Activated CD4-positive, alpha-beta T cell treated with anti-CD3 and anti-CD28 coated beads for 24 hours (primary cell): ENCODE measurements at places on chromosomes 16 and 17.

- no peak for DNase-seq
These were observed 4.3 kb downstream of the SPATA2L start for GRCh38 chr16:89697161-89697615.

DNA sequence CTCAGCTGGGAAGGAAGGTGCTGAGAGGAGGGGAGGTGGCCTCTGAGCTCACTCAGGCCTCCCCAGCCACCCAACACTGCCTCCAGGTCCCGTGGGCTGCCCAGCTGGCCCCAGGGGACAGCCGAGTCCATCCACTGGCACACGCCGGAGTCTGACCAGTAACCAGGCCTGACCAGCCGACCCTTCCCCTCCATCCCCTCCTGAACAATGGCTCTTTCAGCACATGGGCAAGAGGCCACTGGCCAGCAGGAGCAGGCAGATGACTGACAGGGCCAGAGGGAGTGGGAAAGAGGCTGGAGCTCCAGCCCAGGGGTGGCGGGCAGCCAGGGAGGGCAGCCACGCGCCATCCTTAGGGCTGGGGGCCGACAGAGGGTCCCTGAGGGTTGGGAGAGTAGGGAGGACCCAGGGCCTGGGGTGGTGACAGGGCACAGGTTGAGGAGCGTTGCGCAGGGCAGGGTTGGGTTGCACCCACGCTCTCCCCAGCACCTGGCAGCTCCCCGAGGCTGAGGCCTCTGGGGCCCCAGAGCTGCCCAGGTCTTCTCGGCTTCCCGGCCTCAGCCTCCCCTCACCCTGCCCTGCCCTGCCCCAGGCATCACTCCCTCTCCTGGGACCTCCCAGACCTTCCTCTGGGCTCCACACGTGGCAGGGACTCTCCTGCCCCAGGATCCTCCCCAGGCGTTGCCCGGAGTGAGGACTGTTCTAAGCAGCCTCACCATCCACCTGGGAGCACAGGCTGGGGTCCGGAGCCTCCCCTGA, 20.2 kb upstream of the SLC38A10 start:
- no peak for DNase-seq

- DNase-seq = no peak
These were observed 37.3 kb upstream of the CDC42EP4 start for GRCh38 chr17:73349138-73349537.

- no peak for DNase-seq
These were observed 11.4 kb downstream of the ASPHD1 start for GRCh38 chr16:29911676-29912010.

DNA sequence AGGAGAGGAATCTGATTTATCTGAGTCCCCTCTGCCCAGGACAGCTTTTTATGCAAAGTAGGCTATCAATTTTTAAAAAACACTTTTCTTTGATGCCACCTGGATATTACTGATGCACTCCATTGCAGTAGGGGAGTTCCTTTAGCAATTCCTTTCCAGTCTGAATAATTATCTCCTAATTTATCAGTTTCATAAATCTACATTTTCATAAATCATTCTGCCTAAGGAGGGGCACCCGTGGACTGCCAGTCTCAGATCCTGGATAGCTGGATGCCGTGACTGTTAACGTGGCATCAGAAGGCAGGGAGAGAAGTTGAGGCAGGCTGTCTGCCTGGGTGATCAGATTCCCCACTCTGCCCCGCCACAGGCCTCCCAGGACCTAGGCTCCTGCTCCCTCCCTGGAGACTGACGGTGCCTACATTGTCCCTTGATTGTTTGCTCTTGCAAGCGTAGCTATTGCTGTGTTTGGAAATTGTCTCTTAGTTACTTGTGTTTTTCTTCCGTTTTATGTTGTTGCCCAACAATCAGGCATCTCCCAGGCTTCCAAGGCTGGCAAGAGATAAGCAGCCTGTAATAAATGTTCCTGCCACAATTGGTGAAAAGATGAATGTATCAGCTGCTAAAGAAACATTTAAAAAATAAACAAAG, 75.2 kb downstream of the KATNIP start:
- no peak for DNase-seq

GRCh38 chr16:25224731-25225319, 8.1 kb downstream of the AQP8 start:
- DNase-seq = no peak

- DNase-seq = peak; percentile 74
These were observed 12.5 kb upstream of the SREBF1 start for GRCh38 chr17:17849147-17849820.

GRCh38 chr17:8324923-8325322, 14.7 kb upstream of the ODF4 start:
- no peak for DNase-seq

GRCh38 chr17:37769050-37769449, 24.2 kb upstream of the HNF1B start:
- no peak for DNase-seq

DNA sequence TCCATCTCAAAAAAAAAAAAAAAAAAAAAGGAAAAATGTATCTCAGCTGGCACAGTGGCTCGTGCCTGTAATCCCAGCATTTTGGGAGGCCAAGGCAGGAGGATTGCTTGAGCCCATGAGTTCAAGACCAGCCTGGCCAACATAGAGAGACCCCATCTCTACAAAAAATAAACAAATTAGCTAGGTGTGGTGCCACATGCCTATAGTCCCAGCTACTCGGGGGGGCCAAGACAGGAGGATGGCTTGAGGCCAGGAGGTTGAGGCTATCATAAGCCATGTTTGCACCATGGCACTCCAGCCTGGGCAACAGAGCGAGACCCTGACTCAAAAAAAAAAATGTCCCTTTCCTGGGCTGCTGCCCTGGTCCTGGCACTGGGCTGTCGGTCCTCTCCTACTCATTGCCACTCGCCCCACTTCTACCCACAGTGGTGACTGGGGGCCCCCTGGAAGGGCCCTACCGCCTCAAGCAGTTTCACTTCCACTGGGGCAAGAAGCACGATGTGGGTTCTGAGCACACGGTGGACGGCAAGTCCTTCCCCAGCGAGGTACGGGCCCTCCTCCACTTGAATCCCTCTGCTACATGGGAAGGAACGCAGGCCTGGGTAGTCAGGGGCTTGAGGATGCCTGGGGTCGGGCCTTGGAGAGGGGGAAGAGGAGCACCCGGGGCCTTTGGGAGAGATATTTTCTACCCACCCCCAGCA, 6.1 kb downstream of the CA7 start:
- no peak for DNase-seq

GRCh38 chr16:85365120-85365519, 248.0 kb upstream of the GSE1 start:
- no peak for DNase-seq

DNA sequence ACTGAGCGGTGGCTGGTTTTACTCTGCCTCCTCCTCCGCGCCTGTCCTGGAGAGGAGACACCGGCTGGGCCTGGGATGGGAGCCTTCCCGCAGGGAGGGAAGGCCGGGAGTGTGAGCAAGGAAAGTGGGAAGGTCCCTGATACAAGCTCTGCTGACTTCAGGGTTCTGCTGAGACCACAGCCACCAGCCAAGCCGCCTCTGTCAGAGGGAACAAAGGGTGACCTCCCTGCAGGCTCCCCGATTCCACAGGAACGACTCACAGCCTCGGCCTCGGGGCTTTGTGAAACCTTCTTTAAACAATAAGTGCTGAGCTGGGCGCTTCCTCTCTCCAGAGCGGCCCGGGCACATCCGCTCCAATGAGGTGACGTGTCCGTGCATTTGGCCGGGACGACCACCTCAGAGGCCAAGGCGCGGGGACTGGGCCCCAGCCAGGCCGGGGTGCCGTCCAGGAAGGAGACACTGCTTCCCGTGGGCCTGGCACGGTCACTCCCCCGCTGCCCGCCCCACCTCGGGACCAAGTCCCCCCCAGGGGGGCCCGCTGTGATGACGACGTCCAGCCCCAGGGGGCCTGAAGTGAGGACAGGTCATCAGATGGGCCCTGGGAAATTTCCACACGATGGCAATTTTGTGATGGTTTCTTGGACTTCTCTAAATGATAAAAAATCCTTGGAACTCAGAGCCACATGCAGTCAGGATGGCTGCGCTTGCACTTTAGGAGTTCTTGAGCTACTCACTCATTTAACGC, 11.8 kb upstream of the CIBAR2 start:
- no peak for DNase-seq

GRCh38 chr16:49050607-49051006, 231.0 kb downstream of the CBLN1 start:
- DNase-seq = no peak

GRCh38 chr16:82082543-82083244, 47.6 kb downstream of the HSD17B2 start:
- DNase-seq = no peak

DNA sequence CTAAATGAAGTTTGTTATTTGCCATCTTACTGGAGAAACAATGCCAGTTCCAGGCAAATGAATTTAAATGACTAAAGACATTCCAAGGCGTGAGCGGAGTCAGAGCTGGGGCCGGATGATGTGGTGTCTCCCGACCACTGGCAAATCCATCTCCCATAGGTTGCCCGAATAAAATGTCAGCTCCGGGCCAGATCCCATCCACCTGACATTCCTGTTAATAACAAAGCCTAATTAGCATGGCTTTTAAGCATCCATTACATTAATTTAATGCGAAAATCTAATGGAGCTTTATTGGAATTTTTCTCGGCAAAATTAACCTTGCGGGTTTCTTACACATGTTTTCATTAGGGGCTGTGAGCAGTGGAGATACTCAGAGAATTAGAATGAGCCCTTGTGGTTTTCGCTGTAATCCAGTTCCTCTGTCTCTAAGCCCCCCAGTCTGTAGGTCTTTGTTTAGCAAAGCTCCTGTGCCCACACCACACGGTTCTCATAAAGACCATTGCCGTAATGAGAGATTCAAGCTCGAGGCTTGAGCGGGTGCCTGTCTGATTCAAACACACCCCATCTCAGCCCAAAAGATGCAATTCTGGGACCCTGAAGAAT, 123.3 kb downstream of the CCT6B start:
- DNase-seq = no peak

- no peak for DNase-seq
These were observed 605.1 kb downstream of the MAF start for GRCh38 chr16:78995441-78995840.

- DNase-seq = no peak
These were observed 91.4 kb upstream of the CORO6 start for GRCh38 chr17:29714146-29714545.

DNA sequence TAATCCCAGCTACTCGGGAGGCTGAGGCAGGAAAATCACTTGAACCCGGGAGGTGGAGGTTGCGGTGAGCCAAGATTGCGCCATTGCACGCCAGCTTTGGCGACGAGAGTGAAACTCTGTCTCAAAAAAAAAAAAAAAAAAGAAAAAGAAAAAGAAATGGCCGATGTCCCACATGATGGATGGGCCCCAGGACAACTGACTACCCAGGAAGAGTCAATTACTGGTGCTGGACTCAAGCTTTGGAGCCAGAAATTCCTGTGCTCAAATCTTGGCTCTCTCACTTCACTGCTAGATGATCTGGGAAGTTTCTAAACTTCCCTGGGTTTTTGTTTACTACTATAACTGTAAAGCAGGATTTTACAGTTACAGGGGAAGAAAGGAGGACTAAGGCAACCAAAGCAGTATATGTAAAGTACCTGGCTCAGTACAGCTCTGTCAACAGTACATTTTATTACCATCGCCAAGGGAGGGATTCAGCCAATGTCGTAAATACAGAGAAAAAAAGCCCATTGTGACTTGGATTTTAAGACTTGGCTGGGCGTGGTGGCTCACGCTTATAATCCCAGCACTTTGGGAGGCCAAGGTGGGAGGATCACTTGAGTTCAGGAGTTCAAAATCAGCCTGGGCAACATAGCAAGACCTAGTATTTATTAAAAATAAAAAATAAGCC, 11.9 kb downstream of the C16orf86 start:
- DNase-seq = no peak

GRCh38 chr16:23378921-23379320, 74.1 kb downstream of the COG7 start:
- no peak for DNase-seq

- DNase-seq = no peak
These were observed 422.8 kb upstream of the CCL2 start for GRCh38 chr17:33832262-33832661.

GRCh38 chr16:54459509-54460262, 173.1 kb upstream of the IRX3 start:
- DNase-seq = no peak

DNA sequence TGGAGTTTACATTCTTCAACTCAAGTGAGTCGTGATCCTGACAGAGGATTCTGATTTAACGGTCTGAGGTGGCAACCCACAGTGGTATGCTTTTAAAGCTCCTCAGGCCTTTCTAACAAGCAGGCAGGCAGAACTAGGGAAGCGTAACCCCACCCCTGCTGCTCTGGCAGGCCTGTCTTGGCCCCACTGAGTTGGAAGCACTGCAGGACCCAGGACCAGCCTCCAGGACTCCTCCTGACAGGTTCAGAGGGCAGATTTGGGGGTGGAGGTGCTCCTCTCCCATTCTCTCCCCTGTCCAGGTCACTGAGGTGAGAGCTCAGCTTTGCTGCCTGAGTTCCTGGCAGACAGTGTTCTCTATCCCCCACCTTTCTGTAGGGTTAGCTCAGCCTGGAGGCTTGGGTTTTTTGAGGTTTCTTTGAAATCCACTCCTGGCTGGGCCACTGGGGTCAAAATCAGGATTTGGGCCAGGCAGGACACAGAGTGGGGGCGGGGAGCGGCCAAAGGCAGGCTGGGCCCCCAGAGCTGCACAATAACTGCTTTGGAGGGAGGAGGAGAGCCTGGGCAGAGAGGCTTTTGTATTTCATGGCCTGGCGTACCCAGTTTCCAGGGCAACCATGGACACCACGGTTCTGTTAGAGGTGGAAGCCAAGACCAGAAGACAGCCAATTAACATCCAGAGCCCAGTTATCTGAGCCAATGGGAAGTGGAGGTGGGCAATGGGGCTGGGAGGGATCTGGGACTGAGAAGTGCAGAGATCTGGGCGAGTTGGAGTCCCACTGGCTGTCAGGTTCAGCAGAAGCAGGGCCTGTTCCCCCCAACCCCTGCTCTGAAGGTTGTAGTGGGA, 9.5 kb downstream of the MRPL27 start:
- no peak for DNase-seq

- no peak for DNase-seq
These were observed 40.2 kb downstream of the MED13 start for GRCh38 chr17:62024866-62025265.
